ENCODE measurements at places on chromosomes 6 and 20. TPM values are rescaled to one million over a fixed set of nuclear protein-coding genes. Genes with fewer than 3 reads are reported as not detected.
A peak's percentile ranks its signal among the peaks of the same experiment; 100 is the strongest.

DNA sequence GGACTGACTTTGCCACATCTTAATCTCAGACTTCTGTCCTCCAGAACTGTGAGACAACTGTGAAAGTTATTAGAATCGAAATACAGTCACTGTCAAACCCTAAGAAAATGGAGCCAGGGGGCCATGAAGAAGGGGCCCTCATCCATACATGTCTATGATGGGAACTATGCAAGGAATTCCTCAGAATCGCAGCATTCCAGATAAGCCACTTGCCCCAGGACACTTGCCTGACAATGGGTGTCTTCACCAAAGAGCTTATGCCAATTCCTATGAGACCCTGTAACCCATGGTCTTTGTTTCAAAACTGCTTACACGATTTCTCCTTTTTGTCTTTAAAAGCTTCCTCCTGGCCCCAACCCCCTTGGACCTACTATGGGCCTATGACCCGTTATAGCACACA, 90.4 kb upstream of the FOXP4 start:
- no peak for DNase-seq

DNA sequence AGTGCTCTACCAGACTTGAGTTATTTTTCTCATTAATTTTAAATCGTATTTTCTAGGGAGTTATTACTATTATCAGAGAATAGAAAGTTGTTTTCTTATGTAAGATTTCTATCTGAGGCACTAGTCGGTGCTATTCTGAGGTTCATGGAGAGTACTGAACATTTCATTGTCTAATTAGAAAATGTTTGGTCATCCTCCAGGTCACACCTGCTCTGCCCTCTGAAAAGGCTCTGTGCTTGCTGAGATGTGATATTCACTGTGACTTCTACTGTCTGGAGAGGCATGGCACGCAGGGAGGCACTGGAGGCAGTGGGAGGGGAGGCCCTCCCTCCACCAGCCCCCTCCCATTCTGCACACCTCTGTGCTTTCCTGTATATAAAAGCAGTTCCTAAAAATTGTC, 3.0 kb downstream of the SYNDIG1 start:
- no peak for DNase-seq

- peak; percentile 97 for DNase-seq
These were observed 699 bp upstream of the HSPA1B start for GRCh38 chr6:31826793-31827285.

The SAMD10 gene
- 1.5 TPM for total RNA-seq

Measured in muscle of leg (tissue), 16 donors.